ENCODE measurements at places on chromosomes 13 and 19.
A peak's percentile ranks its signal among the peaks of the same experiment; 100 is the strongest.

- no peak for DNase-seq
Observed at GRCh38 chr13:32468502-32469142, 40.7 kb upstream of the N4BP2L1 start.

DNA sequence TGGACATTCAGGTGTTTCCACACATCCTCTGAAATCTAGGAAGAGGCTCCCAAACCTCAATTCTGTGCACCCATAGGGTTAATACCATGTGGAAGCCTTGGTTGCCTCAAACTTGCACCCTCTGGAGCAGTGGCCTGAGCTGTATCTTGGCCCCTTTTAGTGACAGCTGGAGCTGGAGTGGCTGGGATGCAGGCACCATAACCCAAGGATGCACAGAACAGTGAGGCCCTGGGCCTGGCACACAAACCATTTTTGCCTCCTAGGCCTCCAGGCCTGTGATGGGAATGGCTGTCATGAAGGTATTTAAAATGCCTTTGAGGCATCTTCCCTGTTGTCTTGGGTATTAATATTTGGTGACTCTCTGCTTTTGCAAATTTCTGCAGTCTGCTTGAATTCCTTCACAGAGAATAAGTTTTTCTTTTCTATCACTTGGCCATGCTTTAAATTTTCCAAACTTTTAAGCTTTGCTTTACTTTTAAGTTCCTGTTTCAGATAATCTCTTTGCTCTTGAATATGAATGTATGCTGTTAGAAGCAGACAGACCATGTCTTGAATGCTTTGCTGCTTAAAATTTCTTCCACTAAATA lies 1594.5 kb upstream of the PCDH20 start:
- no peak for DNase-seq

- DNase-seq: no peak
Observed at GRCh38 chr19:7366701-7367420, 18.1 kb downstream of the ARHGEF18 start.

DNA sequence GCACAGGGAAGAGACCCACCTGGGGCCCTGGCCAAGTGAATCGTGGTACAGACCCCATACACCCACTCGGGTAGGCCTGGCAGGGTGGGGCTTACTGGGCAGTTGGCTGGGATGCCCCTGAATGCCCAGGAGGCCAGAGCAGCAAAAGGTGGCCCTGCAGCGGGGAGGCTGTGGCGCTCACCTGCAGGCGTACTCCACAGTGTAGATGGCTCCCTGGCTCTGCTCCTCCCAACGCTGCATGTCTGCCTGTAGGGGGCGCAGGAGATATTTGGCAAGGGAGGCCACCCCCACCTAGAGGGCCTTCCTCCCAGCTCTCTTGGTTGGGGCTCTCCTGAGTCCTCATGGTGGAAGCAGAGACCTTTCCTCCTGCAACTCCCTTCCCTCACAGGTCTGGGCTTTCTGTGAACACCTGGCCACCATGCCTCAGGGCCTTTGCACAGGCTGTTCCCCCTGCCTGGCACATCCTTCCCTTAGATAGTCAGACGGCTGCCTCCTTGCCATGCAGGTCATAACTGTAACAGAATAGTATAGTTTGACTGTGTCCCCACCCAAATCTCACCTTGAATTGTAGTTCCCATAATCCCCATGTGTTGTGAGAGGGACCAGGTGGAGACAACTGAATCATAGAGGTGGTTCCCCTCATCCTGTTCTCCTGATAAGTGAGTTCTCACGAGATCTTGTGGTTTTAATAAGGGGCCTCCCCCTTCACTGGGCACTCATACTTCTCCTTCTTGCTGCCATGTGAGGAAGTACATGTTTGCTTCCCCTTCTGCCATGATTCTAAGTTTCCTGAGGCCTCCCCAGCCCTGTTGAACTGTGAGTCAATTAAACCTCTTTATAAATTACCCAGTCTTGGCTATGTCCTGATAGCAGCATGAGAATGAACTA lies 5.9 kb downstream of the BORCS8 start:
- peak; percentile 51 for DNase-seq

- DNase-seq: no peak
Observed at GRCh38 chr19:47587295-47587694, 14.3 kb upstream of the ZNF541 start.

DNA sequence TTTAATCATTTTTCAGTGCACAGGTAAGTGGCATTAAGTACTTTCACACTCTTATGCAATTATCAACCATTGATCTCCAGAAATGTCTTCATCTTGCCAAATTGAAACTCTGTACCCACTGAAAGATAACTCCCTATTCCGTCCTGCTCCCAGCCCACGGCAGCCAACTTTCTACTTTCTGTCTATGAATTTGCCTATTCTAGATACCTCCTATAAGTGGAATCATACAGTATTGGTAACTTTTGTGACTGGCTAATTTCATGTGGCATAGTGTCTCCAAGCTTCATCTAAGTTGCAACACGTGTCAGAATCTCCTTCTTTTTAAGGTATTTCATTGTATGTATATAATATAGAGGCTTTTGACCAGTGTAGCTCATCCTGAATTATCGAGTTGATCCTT lies 5.7 kb upstream of the CEACAM18 start:
- no peak for DNase-seq

DNA sequence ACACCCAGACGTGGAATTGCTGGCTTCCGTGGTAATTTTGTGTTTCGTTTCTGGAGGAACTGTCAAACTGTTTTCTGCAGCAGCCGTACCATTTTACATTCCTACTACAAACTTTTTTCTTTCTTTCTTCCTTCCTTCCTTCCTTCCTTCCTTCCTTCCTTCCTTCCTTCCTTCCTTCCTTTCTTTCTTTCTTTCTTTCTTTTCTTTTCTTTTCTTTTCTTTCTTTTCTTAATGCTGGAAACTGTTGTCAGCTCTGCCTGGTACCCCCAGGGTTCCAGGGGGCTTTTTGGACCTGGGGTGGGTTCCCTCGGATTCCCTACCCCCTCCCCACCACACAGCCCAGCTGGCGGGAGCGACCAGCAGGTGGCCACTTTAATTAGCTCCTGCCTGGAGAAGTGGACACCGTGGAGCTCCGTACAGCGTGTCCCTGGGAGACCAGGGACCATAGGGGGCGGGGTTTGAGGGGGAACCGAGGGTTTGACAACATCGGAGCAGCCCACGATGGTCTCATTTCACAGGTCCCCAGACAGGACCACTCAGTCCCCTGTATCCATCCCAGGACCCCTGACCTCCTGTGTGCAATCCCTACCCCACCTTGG lies 24.4 kb downstream of the CELF5 start:
- no peak for DNase-seq

DNA sequence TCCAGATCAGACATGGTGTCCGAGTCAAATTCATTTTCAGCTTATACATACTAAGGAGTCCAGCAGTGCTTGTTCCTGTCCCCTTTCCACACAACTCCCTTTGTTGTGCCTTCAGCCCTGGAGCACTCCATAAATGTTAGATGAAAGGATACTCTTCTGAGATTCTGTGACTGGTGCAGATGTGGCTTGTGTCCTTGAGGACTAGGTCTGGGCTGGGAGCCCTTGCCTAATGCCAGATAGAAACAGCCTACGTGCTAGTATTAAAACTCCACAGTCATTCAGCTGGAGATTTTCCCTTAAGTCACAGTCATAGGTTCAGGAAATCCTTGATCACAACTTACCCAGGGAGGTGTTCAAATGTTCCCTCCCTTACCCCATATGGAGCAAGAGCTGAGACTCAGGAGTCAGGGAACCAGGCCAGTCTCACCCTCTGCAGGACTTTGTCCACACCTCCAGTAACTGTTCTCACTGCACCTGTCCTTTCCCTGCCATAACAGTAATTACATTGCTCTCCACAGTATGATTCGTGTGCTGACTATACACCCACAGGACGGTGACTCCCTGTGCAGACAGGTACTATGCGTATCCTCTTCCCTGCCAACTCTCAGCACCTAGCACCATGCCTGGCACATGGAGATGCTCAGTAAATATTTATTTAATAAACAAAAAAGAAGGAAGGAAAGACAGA lies 15.5 kb upstream of the SERPINE3 start:
- DNase-seq: no peak

DNA sequence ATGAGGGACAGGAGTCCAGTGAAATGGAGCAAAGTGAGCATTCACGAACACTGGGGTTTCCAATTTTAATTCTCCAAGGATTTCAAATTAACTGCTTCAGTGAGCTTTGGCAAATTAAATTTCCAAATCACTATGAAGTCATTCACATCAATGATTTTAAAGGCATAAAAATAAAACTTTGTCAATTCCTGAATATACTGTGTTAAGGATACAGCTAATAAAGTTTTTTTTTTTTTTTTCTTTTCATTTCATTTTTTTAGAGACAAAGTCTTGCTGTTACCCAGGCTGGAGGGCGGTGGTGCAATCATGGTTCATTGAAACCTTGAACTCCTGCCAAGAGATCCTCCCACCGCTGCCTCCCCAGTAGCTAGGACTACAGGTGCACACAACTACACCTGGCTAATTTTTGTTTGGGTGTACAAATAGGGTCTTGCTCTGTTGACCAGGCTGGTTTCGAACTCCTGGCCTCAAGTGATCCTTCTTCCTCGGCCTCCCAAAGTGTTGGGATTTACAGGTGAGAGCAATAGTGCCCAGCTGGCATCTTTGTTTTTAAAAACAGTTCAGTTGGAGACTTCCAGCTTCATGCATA lies 21.9 kb downstream of the RBM26 start:
- no peak for DNase-seq

DNA sequence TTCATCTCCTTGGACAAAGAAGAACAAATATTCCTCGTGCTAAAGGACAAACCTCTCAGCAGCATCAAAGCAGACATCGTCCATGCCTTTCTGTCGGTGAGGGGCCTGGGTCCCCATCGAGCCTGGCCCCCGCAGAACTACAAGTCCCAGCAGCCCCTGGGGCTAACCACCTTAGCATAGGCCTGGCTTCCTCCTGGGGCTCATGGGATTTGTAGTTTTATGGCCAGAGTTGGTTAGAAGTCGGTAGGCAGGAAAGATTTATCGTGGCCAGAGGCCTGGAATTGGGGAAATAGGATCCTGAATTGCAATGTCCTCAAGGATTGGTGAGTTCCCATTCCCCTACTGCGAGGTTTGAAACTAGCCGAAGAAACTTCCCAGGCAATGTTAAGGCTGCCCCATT lies 19.6 kb downstream of the TMEM150B start:
- DNase-seq: peak; percentile 47

- DNase-seq: no peak
Observed at GRCh38 chr13:49021953-49022352, 46.2 kb downstream of the FNDC3A start.

DNA sequence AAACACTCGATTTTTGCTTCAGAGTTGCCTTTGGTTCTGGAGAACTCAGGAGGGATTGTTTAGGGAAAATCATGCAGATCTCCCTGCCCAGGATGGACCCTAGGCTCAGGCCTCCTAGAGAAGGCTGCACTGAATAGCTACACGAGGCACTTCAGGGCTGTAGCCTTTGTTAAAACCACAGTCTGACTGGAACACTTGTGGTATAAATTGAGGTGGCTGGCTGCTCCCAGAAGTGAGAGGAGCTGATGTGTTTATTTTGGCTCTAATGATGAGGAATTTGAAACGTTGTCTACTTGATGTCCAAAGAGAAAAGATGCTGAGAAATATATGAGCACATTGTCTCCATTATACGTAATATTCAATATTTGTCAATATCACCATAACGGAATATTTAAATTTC lies 762.1 kb upstream of the ARGLU1 start:
- DNase-seq: no peak

DNA sequence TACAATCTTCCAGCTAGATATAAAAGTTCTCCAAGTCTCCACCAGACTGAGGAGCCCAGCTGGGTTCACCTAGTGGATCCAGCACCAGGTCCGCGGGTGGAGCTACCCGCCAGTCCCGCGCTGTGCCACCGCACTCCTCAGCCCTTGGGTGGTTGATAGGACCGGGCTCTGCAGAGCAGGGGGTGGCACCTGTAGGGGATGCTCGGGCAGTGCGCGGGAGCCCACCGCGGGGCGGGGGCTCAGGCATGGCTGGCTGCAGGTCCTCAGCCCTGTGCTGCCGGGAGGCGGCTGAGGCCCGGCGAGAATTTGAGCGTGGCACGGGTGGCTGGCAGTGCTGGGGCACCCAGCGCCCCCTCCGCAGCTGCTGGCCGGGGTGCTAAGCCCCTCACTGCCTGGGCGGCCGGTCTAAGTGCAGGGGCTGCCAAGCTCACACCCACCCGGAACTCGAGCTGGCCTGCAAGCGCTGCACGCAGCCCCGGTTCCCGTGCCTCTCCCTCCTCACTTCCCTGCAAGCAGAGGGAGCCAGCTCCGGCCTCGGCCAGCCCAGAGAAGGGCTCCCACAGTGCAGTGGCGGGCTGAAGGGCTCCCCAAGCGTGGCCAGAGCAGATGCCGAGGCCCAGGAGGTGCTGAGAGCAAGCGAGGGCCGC lies 542.8 kb upstream of the PCDH9 start:
- no peak for DNase-seq

DNA sequence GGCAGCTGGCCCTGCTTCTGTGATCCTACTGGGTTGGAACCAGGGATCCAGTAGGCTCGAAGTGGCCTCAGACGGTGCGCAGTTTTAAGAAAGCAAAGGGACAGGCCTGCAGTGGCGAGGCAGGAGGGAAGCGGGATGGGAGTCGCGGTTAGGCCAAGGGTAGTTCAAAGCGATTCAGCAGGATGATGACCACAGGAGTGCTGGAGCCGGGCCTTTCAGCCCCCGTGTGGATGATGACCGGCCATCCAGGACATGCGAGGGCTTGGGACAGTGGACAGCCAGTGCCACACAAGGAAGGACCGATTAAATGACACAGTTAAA lies 854 bp downstream of the RNASEH2B start:
- no peak for DNase-seq

- no peak for DNase-seq
Observed at GRCh38 chr19:10439588-10439987, 19.2 kb downstream of the PDE4A start.

- DNase-seq: peak; percentile 100
Observed at GRCh38 chr19:47274071-47274890, at the start of gene INAFM1. INAFM1 (plus strand) TSS chr19:47274885; CDS start chr19:47274920, 35 bp downstream.

DNA sequence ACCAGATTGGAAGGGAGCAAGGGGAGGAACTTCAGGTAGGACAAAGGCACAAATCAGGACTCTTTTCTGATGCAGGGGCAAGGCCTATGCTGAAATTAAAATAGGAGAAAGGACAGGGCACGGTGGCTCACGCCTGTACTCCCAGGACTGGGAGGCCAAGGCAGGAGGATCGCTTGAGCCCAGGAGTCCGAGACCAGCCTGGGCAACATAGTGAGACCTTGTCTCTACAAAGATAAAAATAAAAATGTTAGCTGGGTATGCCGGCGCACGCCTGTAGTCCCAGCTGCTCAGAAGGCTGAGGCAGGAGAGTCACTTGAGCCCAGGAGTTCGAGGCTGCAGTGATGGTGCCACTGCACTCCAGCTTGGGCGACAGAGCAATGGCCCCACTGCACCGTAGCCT lies 5.7 kb downstream of the SLC17A7 start:
- no peak for DNase-seq

DNA sequence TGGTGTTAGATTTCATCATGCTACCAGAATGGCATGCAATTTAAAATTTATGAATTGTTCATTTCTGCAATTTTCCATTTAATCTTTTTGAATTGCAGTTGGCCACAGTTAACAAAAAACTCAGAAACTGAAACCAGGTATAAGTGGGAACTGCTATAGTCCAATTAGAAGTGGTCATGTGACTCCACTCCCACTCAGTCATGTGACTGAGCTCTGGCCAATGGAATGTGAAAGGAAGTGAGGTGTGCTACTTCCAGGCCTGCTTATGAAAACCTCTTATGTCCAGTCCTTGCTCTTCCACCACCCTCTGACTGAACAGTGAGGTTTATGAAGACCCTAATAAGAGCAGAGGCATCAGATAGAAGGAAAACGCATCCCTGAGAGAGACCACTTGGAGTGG lies 47.0 kb downstream of the DLEU7 start:
- DNase-seq: no peak

All from stimulated activated CD4-positive, alpha-beta T cell treated with anti-CD3 and anti-CD28 coated beads, Interleukin-12 subunit alpha, Interleukin-12 subunit beta, amount 100 ng/mL, for 4 hours (primary cell).